Activated CD8-positive, alpha-beta T cell treated with anti-CD3 and anti-CD28 coated beads for 36 hours (primary cell): ENCODE measurements at places on chromosomes 7 and 10. TPM values are rescaled to one million over a fixed set of nuclear protein-coding genes. Genes with fewer than 3 reads are reported as not detected.

SLC39A12 gene
- not detected for total RNA-seq

INMT gene
- not detected for total RNA-seq

ZNF488 gene
- total RNA-seq = 0.58 TPM

LIPJ gene
- not detected for total RNA-seq

ENTPD1 gene
- total RNA-seq = 4.4 TPM

FOXI2 gene
- not detected for total RNA-seq

WNT16 gene
- total RNA-seq = not detected

EFCAB10 gene
- total RNA-seq = not detected

ZSWIM8 gene
- total RNA-seq = 41.0 TPM

LHFPL3 gene
- total RNA-seq = not detected

ACTL6B gene
- not detected for total RNA-seq

GPRIN2 gene
- total RNA-seq = not detected
